Upper lobe of right lung (tissue), 1 donor: ENCODE measurements at places on chromosomes 7 and 10. TPM values are rescaled to one million over a fixed set of nuclear protein-coding genes. Genes with fewer than 3 reads are reported as not detected.

DNA sequence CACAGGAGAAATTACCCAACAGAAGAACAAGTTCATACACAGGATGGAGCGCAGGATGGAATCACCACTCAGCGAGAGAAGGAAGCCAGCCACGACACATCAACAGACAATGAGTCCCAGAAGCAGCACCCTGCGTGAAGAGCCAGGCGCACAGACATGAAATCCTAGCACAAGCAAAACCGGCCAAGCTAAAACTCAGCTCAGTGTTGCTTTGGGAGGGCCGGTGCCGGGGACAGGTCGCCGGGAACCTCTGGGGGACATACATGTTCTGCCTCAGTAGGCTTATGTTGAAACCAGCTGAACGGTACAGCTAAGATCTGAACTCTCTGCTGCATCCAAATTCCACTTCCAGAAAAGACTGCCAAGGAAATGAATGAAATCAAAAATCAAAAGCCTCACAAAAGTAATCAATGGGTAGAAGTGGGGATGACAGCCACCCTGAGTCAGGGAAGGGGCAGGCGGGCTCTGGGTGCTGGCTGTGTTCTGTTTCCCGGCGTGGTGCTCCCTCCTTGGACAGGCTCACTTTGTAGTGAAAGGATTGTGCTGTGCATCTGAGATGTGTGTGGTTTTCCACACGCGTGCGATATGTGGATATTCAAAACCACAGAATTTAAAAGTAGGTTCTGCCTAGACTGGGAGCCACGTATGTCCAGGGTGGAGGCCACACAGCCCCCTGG is 114.7 kb downstream of the PDGFA start:
- no peaks in the 10 kb centered on the region for H3K36me3 ChIP-seq
- H3K4me1 ChIP-seq: no peaks in the 10 kb centered on the region
- DNase-seq: no peak

SLC29A3 gene
- total RNA-seq: 14.8 TPM

OGDHL gene
- 0.69 TPM for total RNA-seq

GRCh38 chr10:125768219-125768855 is 7.3 kb downstream of the MMP21 start:
- no peaks in the 10 kb centered on the region for H3K27me3 ChIP-seq
- DNase-seq: no peak
- H3K4me1 ChIP-seq: no peaks in the 10 kb centered on the region
- H3K4me3 ChIP-seq: no peak overlapping the region
- no peak overlapping the region for H3K27ac ChIP-seq

- no peaks in the 10 kb centered on the region for H3K4me1 ChIP-seq
- H3K4me3 ChIP-seq: no peak overlapping the region
- no peaks in the 10 kb centered on the region for H3K36me3 ChIP-seq
- no peak for DNase-seq
- H3K27me3 ChIP-seq: no peaks in the 10 kb centered on the region
Measured at GRCh38 chr7:83581667-83582435, 67.1 kb downstream of the SEMA3E start.

- H3K36me3 ChIP-seq: no peaks in the 10 kb centered on the region
- H3K4me3 ChIP-seq: no peak overlapping the region
- no peaks in the 10 kb centered on the region for H3K27me3 ChIP-seq
- H3K4me1 ChIP-seq: no peaks in the 10 kb centered on the region
- DNase-seq: no peak
Measured at GRCh38 chr7:11616466-11616865, 215.5 kb downstream of the THSD7A start.

DNA sequence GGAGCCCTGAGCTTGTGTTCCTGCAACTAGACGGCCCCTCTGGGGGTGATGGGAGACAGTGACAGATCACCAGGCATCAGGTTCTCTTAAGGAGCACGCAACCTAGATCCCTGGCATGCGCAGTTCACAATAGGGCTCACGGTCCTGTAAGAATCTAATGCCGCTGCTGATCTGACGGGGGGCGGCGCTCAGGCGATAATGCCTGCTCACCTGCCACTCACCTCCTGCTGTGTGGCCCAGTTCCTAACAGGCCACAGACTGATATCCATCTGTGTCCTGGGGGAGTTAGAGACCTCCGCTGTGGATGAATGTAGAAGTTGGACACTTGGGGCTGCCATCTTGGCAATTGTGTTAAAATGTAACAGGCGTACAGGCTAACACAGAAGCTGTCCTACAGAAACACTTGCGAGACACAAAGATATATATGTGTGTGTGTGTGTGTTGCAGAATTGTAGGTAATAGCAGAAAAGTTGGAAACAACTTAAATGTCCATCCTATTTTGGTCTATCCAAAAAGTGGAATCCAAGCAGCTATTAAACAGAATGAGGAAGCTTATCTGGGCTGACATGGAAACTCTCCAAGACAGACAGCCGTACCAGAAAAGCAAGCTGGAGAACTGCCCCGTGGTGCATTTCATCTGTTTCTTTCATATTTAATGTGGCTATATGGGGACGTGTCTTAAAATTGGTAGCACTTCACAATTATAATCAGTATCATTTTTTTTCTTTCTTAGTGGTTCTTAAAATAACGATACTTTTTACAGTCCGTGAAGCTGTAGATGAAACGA is 82.8 kb downstream of the MKI67 start:
- H3K4me3 ChIP-seq: no peak overlapping the region
- H3K27me3 ChIP-seq: no peaks in the 10 kb centered on the region
- no peak for DNase-seq
- peaks cover 22% of the 10 kb centered on the region for H3K4me1 ChIP-seq

- DNase-seq: no peak
- no peaks in the 10 kb centered on the region for H3K27me3 ChIP-seq
- peaks cover 3% of the 10 kb centered on the region for H3K4me1 ChIP-seq
- no peaks in the 10 kb centered on the region for H3K36me3 ChIP-seq
- H3K27ac ChIP-seq: no peak overlapping the region
Measured at GRCh38 chr10:89466599-89467035, 52.2 kb downstream of the IFIT5 start.
